ENCODE measurements at places on chromosomes 6 and 20. TPM values are rescaled to one million over a fixed set of nuclear protein-coding genes. Genes with fewer than 3 reads are reported as not detected.

PLAGL2 gene
- total RNA-seq: 3.1 TPM

MROH8 gene
- 1.1 TPM for total RNA-seq

CST5 gene
- not detected for total RNA-seq

TREM2 gene
- total RNA-seq: not detected

DNA sequence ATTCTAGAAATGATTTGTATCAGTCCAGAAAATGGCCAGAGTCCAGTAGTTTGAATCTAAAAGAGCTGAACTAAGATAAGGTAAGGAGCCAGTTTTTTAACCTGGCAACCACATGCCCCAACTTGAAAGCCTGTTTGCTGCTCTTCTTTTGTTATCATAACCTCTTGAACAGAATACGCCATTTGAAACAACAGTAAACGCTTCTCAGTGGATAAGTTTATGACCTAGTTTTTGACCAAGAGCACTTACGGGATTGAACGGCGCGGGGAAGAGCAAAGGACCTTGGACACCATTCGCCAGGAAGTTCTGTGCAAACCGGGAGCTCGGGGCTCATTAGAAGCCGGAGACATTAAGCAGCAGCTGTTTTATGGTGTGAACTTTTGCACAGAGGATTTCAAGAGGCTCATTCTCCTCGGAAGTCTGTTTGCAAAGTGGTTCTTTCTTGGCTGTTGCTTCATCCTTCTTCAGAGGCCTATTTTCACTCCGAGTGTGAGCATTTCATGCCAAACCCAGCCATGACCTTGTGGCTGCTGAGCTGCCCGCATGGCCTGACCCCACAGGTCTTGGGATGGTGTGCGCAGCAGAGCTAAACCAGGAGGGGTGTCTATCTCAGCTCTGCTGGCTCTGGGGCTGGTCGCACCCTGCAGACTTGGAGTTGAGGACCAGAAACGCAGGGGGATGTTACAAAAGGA lies 215.1 kb downstream of the SOX4 start:
- no peak for DNase-seq

Measured in IMR-90 (cell line).